ENCODE measurements at places on chromosomes 1 and 21.

- no peak for DNase-seq
These were observed 14.0 kb upstream of the NES start for GRCh38 chr1:156691191-156691590.

GRCh38 chr21:21286170-21286798 lies 288.1 kb downstream of the NCAM2 start:
- DNase-seq, result no peak

- peak; percentile 45 for DNase-seq
These were observed 175.9 kb downstream of the LHX8 start for GRCh38 chr1:75310067-75310466.

DNA sequence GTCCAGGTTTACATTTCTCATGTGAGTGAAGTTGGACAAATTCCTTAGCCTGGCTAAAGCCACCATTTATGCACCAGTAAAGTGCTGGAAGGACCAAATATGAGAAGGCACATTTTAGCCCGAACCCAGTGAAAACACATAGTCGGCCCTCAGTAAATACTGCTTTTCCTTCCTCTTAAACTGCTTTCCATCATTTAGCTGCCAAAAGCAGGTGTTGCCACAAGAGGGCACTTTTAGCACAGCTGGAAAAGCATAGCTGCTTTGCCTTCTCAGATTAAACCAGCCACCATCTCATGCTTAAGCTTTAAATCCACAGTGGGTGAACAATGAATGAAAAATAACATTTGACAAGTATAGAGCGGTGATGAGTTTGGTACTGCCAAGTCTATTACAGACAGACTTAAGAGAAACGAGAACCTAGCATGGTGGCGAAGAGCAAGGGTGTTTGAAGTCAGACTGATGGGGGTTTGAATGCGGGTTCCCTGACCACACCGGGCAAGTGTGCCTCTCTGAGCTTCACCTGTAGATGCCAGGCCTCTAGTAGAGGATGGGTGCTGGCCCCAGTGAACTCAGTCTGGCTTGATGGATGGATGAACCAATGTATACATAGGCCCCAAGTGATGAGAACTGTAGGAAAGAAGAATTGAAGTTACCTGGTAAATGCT lies 57.8 kb downstream of the SLC35D1 start:
- peak; percentile 68 for DNase-seq

GRCh38 chr1:184958554-184959353 lies 15.6 kb downstream of the NIBAN1 start:
- DNase-seq, result no peak

DNA sequence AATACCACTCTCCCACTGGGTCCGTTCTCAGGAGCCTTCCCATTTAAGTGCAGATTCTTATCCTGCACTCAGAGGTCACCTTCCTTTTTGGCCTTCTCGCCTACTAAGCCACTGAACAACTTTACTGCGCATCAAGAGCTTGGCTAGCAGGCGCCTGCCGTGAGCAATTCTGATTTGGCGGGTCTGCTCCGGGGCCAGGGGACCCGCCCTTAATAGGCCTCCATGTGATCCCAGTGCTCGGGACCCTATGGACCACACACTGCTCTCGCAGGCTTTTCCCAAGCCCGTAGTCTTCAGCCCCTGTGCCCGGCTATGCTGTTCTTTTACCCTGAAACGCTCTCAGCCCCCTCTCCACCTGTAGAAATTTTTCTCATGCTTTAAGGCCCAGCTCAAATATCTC lies 45.1 kb downstream of the BCL9 start:
- DNase-seq, result no peak

DNA sequence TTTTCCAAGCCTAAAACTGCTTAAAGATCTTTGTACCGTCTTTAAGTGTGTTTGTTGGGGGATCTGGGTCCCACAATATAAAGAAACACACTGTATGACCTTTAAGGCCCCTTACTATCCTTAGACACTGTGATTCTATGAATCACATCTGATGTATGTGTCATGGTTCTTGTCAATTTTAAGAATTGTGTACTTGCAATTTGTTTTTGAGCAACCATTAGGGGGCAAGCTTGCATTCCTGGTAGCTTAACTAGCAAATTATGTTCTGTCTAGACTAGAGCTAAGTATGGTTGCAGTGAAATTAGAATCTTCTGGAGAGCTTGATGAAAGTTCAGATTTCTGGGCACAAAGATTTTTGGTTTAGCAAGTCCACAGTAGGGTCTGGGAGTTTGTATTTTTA lies 219.5 kb downstream of the TPR start:
- DNase-seq, result peak; percentile 85

- no peak for DNase-seq
These were observed 27.4 kb downstream of the AKNAD1 start for GRCh38 chr1:108829498-108829916.

DNA sequence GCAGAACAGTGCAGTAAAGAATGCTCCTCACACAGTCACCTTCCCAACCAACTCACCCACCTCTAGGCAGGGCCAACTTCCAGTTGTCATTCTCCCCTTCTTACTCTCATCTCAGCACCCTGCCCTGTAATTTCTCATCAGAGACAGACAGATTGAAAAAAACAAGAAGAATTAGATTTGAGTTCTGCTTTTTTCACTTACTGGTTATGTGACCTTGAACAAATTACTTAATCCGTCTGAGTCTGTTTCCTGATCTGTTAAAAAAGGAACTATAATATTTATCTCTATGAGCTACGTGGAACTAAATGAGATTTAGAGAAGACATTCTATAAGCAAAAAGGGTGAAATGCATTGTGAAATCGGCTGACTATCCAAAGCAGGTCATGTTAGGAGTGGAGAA lies 330.3 kb downstream of the ZNF326 start:
- no peak for DNase-seq

GRCh38 chr1:151867765-151868411 lies 14.4 kb upstream of the THEM5 start:
- DNase-seq, result peak; percentile 38

DNA sequence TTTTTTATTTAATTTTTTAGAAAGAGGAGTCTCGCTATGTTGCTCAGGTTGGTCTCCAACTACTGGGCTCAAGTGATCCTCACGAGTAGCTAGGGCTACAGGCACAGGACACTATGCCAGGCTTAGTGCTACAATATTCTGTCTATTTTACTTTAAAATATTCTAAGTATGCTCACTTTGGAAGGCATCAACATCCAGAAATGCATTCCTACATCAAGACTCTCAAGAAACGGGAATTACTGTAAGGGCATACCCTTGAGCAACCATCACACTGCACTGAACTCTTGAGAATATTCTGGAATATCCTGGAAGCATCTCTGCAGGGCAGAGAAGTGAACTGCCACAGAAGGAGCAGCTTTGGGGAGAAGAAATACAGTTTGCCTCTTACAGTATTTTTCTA lies 565 bp upstream of the DMRTB1 start:
- DNase-seq, result no peak

GRCh38 chr21:28832715-28833061 lies 160.0 kb downstream of the LTN1 start:
- no peak for DNase-seq

GRCh38 chr1:233652526-233652925 lies 38.6 kb downstream of the KCNK1 start:
- DNase-seq, result no peak

DNA sequence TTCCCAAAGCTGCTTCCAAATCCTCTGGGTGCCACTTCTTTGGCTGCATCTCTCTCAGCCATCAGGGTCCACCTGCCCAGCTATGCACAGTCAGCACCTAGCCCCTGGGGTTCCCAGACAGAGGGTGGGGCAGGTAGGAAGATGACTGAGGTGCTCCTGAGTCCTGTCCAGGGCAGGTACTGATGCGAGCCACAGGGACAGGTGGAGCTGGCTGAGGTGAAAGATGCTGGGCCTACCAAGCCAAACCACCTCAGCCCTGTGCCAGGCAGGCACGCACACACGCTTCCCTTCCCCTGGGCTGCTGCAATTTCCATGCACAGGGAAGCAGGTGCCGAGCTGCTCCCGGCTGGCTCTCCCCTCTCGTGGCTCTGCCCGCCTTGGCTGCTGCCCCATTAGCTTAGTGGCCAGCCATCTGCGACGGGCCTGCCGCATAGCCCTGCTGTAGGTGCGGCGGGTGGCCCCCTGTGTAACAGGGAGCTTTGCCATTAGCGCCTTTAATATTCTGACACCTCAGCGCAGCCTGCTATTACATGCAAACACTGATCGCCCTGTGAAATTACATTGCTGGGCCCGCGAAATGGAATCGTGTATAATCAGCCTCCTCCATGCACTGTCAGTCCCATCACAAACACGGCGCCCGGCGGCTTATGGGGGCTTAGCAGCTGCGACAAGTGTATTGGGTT lies 38.9 kb downstream of the DMAP1 start:
- DNase-seq, result no peak

GRCh38 chr1:51210055-51210454 lies 26.0 kb upstream of the RNF11 start:
- DNase-seq, result no peak

DNA sequence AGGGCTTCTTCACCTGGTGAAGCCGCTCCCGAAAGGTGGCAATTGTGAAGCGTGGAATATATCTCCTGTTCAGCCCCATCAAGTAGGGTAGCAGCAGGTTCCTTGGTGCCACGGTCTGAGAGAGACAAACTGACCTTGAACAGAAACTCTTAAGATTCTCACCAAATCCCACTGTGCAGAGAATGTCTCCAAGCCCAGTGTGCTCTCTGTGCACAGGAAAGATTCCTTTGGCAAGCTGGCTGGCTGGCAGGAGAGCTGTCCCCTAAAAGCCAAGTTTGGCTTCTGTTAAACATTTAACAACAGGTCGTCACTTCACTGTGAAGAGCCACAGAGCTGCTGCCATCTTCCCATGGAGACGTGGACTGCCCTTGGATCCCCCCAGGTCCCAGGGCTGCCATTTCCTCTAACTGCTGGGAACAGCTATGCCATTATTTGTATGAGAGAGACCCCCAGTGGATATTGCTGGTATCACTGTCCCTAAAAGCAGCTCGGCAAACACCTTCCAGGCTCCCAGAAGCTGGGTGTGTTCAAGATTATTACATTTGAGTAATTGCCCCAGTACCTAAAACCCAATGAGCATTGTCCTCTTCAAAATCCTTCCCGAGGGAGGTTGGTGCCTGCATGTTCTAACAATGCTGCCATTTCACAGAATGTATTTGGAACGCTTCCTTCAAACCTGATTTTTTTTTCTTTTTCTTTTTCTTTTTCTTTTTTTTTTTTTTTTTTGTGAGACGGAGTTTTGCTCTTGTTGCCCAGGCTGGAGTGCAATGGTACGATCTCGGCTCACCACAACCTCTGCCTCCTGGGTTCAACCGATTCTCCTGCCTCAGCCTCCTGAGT lies 71.8 kb downstream of the CD58 start:
- DNase-seq, result peak; percentile 71

DNA sequence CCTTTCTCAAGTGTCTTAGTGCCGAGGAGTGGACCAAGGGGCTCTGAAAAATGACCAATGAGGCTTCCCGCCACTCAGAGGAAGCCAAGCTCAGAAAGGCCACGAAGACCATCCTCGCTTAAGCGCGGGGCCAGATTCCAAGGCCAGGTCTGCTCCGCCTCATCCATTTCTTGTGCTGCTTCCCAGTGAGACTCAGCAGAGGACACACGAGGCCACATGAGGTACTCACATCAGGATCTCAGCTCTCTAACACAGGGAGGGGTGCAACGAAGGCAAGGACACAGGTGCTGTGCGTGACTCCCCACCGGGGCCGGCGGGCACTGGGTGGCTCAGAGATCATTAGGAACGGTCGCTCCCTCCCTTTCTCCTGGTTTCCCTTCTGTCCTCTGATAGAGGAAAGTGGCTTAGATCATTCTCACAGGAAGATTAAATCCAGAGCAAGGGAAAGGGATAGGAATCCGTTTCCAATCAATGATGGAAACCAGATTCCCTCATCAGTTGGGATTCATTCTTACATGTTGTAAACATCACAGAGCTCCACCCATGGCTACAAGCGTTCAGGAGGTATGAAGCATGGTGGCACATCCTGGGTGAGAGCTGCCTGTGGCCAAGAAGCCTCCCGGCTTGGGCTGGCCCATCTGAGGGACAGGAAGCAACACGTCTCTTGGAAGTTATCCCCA lies 46.7 kb downstream of the CAPZB start:
- DNase-seq, result no peak

DNA sequence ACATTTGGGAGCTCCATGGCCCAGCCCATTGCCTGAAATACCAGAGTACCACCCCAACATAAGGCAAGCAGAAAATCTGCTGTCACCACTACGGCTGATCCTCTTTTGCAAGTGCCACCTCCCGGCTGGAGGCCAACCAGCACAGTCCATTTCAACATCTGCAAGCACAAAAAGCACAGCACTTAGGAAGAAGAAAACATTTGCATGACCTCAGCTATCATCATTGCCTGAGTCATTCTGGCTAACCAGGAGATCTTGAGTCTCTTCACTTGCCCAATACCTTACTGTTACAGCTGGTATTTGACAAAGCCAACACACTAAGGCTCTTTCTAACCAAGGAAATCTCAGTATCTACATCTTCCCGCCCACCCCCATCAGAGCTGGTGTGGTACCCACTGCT lies 55.9 kb downstream of the NEK7 start:
- DNase-seq, result peak; percentile 73

DNA sequence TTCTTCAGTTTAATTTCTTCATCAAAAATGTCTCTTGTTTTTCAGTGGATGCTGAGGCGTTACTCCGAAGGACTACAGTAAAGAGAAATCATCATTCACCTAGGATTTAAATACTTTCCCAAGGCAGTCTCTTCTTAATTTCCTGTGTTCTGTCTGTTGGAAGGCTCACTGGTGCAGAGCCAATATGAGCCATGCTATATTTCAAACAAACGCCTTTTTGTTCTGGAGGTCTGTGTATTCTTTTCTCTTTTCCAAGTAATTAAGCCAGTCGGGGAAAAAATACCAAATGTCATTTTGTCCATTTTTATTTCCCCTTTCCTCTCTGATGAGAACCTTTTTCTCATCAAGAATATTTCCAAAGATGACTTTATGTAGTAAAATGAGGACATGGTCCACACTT lies 206.5 kb downstream of the RWDD3 start:
- DNase-seq, result no peak

GRCh38 chr1:182170891-182171461 lies 109.5 kb upstream of the ZNF648 start:
- DNase-seq, result no peak

GRCh38 chr1:93612510-93612909 lies 69.1 kb downstream of the BCAR3 start:
- DNase-seq, result no peak

- no peak for DNase-seq
These were observed 12.9 kb upstream of the CD55 start for GRCh38 chr1:207308451-207309190.
